Activated CD4-positive, alpha-beta T cell treated with anti-CD3 and anti-CD28 coated beads, Interleukin-2, amount 50 U/mL, for 24 hours (primary cell): ENCODE measurements at places on chromosomes 3 and 15.
A peak's percentile ranks its signal among the peaks of the same experiment; 100 is the strongest.

DNA sequence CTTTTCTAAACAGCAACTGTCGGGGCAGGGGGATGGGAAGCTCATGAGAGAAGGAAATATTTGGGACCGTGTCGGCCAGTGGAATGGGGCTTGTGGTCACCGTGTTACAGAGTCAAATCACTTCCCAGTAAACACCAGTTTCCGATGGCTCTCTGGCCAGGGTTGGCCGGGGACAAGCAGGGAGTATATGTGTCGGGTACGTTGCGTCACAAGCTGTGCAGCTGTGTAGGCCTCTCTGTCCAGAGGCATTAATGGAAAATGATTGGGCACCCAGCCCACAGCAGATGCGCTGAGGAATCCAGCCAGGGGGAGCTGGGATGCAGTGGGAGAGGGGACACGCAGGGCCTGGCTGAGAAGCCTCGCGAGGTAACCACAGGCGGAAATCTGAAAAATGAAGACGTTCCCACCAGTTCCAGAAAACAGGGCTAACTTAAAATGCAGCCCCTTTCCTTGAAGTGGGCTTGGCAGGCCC is 15.8 kb upstream of the ALDH1A3 start:
- no peak for DNase-seq

DNA sequence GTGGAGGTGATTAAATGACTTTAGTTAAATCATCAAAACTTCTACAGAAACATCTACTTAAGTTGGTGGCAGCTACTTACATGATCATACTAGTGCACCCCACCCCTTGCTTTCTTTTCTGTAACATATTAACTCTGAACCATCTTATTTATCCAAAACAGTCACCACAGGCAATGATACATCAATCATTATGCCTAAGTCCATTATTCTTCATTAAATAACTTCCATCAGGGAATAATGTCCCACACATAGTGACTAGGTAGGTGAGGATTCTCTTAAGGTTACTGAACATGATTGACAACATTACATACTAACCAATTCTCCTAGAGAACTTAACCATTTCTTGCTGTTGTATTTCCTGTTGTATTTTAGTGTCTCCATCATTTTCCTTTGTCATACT is 210.2 kb downstream of the NR1D2 start:
- no peak for DNase-seq

GRCh38 chr3:142228964-142229363 is 3.6 kb upstream of the GK5 start:
- DNase-seq: no peak

DNA sequence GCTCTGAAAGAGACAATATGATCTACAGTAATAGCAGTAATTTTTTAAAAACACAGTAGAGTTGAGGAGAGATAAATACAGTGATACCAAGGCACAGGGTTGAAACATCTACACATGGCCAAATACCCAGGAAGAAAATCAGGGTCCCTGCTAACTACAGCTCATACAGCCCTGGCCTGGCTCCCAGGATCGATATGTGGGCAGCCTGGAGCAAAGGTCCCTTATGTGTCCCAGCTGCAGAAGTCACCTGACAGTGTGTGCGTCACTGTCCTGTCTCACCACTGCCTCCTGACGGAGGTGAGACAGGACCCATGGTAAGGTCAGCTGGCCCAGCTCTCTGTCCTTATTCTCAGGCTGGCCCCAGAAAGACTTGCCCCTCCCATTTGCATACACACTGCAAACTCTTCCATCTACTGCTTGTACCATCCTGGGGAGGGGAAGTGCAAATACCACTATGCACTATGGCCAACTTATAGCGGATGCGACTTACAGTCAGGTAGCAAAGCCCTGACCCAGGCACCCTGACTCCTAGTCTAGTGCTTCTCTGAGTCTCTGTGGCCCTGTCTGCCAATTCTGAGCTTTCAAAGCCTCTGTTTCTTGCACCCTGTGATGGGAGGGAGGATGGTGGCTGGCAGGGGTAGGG is 22.0 kb upstream of the BCL2L10 start:
- no peak for DNase-seq

DNA sequence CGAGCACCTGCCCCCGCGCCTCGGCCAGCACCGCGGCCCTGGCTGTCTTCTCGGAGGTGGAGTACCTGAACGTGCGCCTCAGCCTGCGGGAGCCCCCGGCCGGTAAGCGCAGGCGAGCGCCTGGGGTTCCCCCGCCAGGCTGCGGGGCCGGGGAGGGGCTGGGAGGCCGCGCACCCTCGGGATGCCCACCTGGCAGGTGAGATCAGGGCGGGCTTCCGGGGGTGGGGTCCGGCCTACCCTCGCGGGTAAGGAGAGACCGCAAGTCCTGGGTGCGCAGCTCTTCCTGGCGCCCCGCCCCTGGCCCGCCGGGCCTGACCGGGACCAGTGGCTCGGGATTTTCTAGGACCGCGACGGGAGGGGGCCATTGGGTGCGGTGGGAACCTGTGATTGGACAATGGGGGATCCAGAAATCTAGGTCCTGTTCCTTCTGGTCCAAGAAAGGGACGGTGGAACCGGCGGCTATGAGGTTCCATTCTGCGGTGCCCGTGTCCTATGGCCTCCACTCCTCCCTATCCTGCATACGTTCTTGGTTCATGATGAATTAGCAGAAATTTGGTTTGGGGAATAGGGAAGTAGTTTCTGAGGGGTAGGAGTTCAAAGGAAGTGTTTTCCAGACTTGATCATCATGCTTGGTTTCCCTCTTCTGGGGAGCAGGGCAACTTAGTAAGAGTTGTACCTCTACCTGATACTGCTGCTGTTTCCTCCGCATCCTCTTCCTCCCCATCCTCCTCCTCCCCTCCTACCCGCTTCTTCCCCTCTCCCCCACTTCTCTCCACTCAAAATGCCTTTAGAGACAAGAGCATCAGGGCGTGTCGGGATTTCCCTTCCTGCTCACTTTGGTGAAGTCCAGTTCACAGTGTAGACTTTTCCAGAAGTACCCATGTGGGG is 808 bp downstream of the ARRDC4 start:
- no peak for DNase-seq

- no peak for DNase-seq
These were observed 98.3 kb downstream of the ANO10 start for GRCh38 chr3:43523454-43524053.

DNA sequence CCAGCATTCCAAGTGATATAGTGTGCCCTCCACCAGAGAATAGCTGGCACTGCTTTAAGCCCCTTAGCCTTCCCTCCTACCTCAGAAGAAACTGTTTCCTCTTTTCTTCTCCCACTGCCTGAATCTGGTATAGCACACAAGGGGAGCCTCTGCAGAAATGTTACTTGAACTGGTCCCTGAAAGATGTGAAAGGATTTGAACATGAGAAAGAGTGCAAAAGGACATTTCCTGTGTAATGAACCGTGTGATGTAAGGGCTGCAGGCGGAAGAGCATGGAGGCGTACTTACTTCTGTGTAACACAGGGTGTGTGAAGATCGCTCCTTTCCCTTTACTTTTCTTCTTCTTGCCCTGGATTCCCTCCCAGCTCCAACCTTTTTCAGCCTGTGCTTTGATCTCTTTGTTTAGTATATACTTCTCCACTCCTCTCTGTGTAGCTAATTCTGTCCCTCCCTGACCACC is 8.4 kb downstream of the TMOD3 start:
- no peak for DNase-seq

DNA sequence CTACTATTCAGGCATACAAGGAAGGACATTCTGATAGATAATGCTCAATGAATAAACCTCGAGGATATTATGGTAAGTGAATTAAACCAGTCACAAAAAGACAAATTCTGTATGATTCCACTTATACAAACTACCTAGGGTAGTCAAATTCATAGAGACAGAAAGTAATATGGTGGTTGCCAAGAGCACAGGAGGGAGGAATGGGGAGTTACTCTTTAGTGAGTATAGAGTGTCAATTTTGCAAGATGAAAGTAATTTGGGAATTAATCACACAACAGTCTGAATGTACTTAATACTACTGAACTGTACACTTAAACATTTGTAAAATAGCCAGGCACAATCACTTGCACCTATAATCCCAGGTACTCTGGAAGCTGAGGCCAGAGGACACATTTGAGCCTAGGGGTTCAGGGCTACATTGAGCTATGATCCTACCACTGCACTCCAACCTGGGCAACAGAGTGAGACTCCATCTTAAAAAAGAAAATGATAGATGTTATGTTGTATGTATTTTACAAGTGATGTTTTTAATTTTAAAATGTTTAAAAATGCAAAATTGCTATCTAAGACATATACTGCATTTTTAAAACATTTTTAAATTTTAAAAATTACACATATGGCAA is 91.0 kb downstream of the NPAP1 start:
- no peak for DNase-seq

DNA sequence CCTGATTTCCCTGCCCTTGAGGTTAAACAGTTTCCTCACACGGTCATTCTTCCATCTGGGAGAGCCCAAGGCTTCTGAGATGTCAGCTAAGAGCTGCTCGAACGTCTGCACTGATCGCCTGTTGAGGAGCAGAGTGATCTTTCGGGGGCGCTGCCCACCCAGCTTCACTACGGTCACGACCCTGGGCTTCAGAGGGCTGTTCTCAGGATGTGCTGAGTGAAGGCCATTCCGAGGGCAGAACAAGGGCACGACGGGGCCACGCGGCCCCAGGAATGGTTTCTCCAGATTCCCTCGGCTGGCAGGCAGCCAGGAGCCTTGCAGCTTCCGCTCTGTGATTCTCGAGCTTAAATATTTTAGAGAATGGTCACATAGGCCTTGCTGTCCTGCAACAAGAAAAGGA is 25.7 kb downstream of the DCLK3 start:
- no peak for DNase-seq

DNA sequence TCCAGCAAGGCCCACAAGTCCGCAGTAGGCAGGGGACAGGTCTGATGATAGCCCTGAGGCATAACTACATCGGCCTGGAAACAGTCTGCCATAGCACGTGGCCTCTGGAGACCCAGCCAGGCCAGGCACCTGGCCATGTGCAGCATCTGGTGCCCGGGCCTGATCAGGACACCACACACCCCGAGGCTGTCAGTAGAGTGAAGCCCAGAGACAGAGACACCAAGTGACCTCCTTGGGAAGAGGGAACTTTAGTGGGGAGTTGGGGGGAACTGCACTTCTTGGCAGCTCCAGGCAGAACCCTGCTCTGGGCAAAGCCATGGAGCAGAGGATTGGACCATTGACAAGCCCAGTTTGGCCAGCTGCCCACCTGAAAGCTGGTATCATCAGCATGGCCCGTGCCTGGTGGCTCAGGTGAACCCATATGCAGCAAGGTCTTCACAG is 1.2 kb downstream of the SHISA5 start:
- DNase-seq: no peak

- DNase-seq: no peak
These were observed 80.7 kb downstream of the NR2E3 start for GRCh38 chr15:71891026-71891425.

DNA sequence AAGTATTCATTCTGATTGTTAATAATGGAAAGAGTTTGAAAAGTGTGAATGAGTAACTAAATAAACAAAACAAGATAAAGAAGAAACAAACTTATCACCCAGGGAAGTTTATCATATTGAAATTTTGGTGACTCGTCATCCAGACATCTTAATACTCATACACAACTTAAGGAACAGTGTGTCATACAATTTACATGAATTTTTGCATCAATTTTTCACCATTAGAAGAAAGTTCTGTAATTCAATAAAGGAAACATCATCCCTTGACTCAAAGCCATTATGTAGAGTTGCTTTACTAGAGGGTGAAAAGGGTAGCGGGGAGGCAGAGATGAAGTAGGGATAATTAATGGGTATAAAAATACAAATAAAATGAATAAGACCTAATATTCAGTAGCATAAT is 536.2 kb downstream of the GRM7 start:
- no peak for DNase-seq

- no peak for DNase-seq
These were observed 68.2 kb downstream of the EFCAB12 start for GRCh38 chr3:129360171-129360611.

DNA sequence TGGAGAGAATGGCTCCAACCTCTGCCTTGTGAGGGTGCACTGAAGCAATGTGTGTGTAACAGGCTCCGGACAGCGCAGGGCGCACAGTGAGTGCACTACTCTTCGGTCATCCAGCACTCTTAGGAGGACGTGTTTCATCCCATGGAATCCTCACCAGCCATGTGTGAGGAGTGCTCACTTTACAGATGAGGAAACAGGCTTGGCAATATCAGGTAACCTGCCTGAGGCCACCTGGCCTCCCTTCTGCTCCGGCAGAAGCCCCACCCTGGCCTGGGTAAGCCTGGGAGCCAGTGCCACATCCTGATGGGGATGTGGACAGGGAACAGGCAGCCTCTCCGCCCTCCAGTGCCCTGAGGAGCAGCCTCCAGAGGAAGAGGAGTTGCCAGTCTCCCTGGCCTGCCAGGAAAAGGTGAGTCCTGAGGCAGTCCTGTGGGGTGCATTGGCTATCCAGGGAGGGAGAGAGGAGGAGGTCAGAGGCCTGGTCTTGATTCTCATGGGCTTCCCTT is 39.4 kb upstream of the LIMD1 start:
- DNase-seq: no peak

- DNase-seq: no peak
These were observed 91.5 kb downstream of the ST6GAL1 start for GRCh38 chr3:187021748-187022402.

DNA sequence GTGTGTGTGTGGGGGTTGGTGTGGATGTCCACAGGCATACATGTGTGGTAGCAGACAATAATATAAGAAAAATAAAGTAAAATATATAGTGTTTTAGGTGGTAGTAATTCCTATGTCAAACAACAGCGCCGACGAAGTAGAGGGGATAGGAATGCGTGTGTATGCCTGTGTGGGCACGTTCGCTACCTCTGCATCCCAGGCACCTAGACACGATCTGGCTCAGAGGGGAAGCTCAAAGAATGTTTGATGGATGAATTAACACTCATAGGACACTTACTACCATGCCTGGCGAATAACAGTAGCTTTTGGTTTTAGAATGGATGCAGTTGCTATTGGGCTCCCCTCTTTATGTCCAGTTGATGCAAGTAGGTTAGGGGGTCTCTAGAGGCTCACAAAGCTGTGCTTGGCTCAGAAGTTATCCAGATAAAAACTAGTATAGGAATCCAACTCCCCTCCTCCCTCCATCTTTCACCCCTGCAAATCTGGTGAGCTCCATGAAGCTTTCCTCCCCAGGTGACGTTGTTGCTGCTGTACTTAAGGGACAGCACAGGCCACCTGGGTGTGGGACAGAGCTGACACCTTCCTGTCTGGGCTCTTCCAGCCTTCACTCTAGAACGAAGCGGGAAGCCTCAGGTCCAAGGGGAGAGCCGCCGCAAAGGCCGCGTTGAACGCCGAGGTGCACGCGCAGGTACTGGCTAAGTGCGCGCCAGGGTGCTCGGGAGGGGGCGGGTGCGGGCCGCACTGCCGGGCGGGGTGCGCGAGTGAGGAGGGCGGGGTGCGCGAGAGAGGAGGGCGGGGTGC is 192.6 kb upstream of the LYSMD4 start:
- DNase-seq: peak; percentile 26

- no peak for DNase-seq
These were observed 14.0 kb downstream of the ABHD6 start for GRCh38 chr3:58251631-58252035.

- DNase-seq: no peak
These were observed 283.3 kb upstream of the ROBO2 start for GRCh38 chr3:76756577-76756976.
